ENCODE measurements at places on chromosomes 6 and 20.

DNA sequence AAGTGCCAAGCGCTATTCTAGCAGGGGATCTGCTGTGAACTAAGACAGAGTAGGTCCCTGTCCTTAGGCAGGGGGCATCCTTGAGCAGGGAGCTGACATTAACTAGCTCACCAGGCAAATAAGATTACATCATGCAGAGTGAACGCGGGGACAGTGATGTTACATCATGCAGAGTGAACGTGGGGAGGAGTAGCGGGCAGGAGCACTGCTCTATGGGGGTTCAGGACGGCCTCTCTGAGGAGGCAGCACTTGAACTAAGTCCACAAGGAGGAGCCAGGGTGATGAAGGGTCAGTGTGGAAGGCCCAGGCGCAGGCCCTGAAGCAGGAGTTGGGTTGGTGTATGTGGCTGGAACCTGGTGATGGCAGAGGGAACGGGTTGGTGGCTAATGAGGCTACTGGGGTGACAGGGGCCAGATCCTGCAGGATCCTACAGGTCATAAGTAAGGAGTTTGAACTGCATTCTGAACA lies 38.7 kb downstream of the KAT14 start:
- DNase-seq, result no peak

DNA sequence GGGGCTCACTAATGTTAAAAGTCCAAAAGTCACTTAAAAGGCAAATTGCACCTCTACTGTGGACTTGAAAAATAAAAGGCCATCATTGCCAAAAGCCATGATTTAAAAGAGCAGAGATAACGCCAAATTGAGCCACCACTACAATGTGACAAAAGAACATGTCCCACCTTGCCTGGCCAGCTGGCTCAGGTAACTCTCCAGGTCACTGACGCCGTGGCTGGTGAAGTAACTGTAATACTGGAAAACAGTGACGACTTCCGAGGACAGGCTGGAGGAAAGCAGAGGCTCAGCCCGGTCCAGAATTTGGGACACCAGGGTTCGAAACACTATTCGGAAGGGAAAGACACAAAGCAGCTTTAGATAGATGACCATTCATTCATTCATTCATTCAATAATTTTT lies 29.3 kb upstream of the ARMH2 start:
- DNase-seq, result no peak

GRCh38 chr20:41380551-41381193 lies 14.1 kb upstream of the EMILIN3 start:
- no peak for DNase-seq

- no peak for DNase-seq
These were observed 63.0 kb downstream of the ARID1B start for GRCh38 chr6:156840136-156840535.

GRCh38 chr20:3352202-3352601 lies 55.3 kb downstream of the DNAAF9 start:
- DNase-seq, result no peak

GRCh38 chr20:1389703-1390580 lies 2.9 kb downstream of the FKBP1A start:
- DNase-seq, result no peak

- peak; percentile 77 for DNase-seq
These were observed 95.3 kb upstream of the BHLHE23 start for GRCh38 chr20:63101781-63102720.

- no peak for DNase-seq
These were observed 45.6 kb upstream of the STX16 start for GRCh38 chr20:58605292-58606065.

DNA sequence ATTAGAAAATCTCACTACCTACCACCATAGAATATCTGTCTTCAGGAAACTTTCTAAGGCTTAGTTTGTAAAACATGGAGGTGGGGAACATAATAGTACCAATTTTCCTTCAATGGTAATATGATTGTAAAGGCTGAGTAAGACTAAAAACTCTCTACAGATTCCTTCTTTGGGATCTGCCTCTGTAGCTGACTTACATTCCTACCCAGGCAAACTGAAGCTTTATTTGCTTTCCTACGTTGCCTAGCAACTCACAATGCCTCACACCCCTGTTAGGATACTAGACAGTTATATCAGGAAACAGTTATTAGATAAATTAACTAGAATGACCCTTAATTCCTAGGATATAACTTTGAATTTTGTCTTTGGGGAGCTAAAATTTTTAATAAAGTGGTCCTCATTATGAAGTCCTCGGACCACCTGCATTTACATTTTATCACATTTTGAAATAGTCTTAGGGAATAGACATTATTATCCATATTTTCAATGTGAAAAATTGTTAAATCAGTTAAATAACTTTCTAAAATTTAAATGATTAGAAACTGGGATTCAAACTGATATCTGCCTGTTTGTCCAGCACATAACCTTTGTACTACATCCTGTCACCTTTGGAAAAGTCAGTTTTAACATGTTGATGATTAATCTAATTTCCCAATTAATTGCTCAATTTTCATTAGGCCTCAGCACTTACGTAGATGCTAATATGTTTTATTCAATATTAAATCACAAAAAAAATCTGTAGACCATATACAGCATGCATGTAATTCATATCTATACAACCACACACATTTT lies 591.4 kb downstream of the RNF144B start:
- DNase-seq, result no peak

DNA sequence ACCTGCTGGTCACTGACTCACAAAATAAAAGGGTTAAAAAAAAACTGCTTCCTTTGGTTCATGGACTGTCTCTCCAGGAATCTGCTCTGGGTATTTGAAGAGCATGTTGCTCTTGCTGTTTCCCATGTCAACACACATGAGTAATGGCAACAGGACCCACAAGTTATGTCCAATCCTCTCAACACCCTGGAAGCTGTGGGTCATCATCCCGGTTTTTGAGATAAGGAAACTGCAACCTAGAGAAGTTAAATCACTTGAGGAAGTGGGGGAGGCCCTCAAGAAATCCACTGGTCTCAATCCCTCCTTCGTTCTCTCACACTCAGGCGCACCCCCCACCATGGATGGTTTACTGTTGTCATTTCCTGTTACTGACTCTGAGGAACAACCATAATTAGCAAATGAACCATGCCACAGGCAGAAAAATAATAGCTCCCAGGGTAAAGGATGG lies 12.4 kb downstream of the MAP1LC3A start:
- DNase-seq, result no peak

DNA sequence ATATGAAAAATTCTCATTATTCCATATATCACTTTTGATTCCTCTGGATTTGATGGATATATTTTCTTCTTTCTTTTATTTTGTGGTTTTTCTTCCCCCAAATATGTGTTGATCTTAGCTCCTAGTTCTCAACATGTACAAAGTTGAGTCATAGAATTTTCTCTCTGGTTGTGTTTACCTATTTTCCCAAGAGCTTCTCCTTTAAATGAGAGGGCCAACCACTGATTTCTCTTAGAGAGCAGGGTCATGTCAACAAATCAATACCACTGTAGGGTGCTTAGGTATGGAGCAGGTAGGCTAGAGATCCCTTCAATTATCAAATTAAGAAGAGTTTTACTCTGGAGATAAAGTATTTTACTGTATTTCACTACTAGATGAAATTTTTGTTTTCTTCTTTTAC lies 145.7 kb downstream of the BMP5 start:
- DNase-seq, result no peak

DNA sequence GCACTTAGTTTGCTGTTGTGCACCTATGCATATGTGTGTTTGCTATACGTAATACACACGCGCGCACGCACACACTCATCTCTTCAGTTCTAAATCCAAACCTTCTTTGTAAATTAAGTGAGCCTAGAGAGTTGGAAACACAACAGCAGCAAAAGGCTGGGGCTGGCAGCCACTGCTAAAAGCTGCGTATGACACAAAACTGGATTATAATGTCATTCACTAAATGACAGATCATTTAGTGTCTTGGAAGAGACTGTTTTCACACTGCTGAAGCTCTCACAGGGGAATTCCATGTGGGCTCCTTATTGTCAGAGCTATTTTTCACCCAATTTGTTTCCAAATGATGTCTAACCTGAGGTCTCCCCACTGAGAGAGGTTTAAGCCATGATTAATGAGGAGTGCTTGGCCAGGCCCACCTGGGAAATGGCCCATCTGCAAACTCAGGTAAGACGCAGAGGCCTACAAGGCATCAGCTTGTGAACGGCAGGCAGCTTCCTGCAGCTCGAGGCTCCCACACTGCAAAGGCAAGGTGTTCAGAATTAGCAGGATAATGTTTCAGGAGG lies 94.2 kb downstream of the OLIG3 start:
- peak; percentile 14 for DNase-seq

DNA sequence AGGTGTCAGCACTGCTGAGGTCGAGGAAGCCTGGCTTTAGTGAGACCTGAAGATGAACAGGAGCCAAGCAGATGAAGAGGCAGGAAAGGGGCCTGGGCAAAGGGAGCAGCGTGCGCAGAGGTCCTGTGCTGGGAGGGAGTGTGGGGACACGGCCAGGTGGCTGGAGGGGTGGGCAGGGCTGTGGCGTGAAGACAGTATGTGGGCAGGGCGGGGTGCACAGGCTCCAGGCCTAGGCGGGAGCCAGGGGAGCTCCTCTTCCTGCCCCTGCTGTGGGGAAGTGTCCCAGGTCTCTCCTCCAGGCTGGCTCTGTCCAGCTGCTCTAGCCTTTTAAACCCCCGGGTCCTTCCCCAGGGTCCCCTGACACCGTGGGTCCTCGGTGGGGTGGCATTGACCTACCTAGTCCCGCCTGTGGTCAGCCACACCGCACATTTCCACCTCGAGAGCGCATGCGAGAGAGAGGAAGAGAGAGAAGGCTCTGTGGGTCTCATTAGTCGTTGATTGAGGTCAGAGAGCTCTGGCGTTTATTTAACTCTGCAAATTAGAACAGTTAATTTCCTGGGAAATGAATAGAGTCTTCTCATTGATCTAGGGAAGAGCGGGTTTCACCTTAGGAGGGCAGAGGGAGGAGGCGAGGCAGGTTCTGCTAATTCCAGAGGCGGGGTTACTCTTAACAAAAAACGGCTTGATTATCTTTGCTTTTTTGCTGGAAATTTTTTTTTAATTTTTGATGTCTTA lies 68.8 kb downstream of the CDH4 start:
- DNase-seq, result no peak

GRCh38 chr6:120779441-120779840 lies 554.8 kb downstream of the TBC1D32 start:
- no peak for DNase-seq

DNA sequence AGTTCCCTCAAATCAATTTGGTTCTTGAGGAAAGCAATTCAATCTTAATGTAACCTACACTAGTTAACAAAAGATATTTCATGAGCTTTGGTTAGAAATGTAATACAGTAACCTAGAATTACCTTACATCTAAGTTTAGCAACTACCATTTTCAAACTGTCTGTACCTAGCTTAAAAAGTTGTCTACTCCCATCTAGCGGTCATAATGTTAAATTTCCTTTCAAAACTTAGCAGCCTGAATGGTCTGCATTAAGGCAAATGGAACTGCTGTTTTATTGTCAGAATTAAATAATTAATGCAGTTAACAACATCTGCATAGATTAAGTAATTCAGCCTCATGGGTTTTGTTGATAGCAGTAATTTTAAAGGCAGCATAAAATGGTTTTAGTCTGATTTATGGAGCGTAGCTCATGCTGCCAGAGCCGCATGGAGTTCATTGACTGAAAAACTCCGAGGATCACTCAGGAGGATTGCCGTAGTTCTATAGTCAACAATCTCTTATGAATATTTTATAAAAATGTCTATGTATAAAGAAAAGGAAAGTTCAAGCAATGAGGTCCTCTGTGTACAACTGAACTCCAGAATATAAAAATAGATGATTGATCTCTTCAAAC lies 485.4 kb upstream of the MANEA start:
- DNase-seq, result no peak

GRCh38 chr20:18310051-18310450 lies 21.7 kb downstream of the ZNF133 start:
- DNase-seq, result no peak

DNA sequence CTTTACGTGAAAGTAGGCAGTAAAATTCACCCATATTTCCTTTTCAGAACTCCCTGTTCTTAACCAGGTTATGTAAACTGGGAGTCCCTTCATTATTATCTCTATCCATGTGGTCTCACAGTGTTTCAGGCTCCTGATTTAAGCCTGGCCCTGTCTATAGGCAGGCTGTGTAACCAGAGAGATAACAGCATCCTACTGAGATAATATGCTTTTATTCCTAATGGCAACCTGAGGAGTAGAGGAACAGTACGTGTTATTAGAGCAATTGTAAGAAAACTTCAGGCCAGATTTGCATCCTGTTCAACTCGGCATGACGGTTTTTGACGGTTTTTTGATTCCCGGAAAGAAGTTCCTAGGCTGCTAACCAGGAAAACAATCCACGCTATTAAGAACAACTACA lies 16.9 kb downstream of the FUT9 start:
- DNase-seq, result no peak

All from activated CD4-positive, alpha-beta T cell treated with anti-CD3 and anti-CD28 coated beads for 48 hours (primary cell).